ENCODE measurements at places on chromosomes 13 and 19. TPM values are rescaled to one million over a fixed set of nuclear protein-coding genes. Genes with fewer than 3 reads are reported as not detected.

- no peak for DNase-seq
Measured at GRCh38 chr19:33580026-33580644, 41.6 kb upstream of the CHST8 start.

DNA sequence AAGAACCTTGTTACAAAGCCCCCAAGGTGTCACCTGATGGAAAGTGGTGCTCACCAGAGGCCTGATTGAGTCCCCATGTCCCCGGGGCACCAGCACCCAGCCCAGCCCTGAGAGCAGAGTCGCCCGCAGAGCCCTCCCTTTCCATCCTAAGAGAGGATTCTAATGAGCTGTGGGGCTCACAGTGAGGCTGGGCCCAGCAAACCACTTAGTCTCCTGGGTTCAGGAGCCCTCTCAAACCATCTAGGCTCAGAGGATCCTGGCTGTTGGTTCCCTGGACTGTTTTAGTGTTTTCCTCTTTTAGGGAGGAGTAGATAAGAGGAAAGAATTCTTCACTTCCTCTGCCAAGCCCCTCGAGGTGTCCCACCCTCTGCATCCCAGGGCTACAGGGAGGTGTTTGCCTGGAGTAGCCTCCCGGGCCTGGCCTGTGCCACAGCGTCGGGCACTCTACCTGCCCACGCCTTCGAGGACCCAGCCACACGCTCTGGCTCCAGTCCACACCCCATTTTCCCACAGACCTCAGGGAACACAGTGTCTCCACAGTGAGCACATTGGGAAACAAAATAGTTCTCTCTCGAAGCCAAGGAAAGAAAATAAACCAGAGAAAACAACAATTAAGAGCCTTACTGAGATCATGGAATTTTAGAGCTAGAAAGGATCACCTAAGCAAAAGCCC lies 34.4 kb downstream of the DHRS12 start:
- no peak for DNase-seq

DNA sequence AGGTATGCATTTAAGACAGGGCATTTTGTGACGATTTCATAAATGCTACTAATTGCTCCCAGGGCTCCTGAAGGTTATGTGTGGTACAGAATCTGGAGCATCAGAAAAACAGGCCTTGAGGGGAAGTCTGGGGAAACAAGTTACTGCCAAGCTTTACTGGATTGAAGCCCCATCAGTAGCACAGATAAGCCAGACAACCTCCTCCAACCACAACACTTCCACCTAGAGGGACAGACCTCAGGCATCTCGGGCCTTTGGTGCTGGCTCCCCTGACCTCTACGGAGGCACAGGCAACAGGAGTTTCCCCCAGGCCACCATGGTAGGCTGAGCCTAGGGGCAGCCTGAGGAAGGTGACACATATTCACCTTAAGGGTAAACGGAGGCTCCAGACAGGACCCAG lies 54.1 kb downstream of the ABCC4 start:
- no peak for DNase-seq

DNA sequence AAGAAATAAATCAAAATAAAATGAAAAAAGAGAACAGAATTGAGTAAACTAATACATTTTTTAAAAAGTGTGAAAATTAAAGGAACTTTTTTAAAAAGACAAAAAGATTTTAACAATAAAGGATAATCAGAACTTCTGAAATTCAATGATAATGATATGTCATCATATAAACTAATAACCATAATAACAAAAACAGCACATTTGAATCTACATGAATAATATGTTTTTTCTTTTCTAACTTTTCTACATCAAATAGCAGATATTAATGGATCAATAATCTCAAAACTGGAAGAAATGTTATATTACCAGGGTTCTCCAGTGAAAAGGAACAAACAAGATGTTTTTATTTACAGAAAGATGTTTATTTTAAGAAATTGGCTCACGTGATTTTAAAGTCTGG lies 903.3 kb upstream of the MIR17HG start:
- DNase-seq: no peak

DNA sequence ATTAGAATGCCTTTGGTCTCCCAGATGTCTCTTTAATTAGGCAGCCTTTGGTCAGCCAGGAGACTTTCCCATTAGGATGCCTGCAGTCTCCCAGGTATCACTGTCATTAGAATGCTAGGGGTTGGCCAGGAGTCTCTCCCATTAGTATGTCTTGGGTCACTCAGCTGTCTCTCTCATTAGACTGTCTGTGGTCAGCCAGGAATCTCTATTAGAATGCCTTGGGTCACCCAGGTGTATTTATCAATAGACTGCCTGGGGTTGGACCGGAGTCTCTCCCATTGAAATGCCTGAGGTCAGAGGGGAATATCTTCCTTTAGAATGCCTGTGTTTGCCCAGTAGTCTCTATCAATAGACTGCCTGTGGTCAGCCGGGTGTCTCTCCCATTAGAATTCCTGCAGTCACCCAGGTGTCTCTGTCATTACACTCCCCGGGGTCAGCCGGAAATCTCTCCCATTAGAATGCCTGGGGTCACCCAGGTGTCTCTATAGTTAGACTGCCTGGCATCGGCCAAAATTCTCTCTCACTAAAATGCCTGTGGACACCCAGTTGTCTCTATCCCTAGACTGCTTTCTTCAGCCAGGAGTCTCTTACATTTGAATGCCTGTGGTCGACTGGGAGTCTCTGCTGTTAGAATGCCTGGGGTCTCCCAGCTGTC lies 1460.3 kb downstream of the UQCRFS1 start:
- DNase-seq: no peak

The KLK7 gene
- total RNA-seq: 18.7 TPM

The PRDX2 gene
- 396 TPM for total RNA-seq

The ZNF486 gene
- 24.6 TPM for total RNA-seq

The FIZ1 gene
- total RNA-seq: 9.4 TPM

All from kidney epithelial cell (primary cell).